ENCODE measurements at places on chromosomes 3 and 15.

DNA sequence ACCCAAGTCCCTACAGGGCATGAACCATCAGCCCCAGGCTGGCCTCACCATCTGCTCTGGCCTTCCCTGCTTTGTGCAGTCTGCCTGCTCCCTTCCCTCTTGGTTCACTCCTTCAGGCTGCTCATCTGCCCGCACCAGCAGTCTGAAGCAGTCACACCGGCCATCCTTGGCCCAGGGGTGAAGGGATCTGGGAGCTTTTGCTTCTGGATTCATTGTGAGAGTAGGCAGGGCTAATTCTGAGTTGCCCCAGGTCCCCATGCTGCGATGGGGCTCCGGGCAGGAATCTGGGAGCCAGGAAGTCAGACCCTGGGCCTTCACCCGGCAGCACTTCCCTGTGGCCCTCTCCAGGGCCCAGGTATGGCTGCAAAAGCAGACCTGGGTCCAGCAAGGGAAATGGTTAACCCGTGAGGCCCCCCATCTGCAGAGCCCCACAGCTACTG is 99.7 kb downstream of the VGLL4 start:
- DNase-seq = no peak

- DNase-seq = peak; percentile 92
Observed at GRCh38 chr3:160801386-160802118, 45.5 kb downstream of the PPM1L start.

GRCh38 chr3:73529308-73530021 is 95.3 kb downstream of the PDZRN3 start:
- DNase-seq = no peak

DNA sequence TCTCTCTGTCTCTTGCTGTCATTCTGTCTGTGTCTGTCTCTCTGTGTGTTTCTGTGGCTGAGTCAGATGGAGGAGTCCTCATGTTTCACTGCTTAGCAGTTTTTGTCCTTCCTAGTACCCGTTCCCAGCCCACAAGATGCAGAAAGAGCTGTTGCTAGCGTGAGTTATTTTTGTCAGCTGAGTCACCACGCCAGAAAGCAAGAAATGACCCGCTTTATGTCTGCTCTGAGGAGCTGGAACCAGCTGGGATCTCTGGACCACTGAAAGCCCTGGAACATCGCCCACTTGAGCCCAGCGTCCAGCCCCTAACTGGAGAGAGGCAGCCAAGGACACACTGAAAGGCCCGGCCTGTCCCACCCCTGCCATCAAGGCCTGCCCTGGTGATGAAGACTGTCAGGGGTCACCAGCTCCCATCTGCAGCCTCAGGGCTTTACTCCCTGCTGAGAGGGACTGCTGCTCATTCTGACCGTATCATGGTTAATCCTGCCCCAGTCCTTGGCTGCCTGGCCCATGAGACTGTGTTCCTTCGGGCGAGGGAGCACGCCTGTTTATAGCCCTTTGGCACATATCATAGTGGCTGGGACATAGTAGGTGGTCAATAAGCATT is 101.7 kb upstream of the TPM1 start:
- DNase-seq = peak; percentile 89

DNA sequence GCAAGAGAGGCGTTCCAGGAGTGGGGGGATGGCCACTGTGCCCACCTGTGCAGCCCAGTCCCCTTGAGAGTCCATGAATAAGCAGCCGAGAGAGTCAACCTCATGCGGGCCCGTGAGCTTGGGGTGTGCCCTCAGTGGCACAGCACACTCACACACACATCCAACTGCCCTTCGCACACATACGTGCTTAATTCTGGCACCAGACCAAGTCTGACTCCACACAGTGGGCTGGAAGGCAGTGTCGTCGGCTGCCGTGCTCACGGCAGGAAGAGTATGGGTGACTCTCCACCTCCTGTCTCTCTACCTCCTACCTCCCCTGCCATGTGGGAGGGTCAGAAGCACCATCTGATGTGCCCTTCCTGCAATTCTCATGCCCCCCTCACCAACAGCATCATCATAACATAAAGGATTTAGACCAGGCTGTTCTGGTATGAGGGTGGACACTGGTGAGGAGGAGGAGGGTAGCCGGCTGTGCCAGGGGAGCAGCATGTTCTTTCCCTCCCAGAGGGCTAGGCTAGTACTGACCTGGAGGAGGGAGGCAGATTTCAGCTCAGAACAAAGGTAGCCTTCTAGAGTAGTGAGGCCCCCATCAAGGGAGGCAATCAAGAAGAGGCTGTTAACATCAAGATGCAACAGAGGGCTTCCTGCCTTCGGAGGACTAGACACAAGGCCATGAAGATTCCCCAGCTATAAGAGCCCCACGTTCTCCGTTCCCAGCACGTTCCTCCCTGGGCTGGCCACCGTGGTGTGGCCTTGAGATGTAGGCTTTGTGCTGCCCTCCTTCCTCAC is 5.3 kb upstream of the STRA6 start:
- no peak for DNase-seq

DNA sequence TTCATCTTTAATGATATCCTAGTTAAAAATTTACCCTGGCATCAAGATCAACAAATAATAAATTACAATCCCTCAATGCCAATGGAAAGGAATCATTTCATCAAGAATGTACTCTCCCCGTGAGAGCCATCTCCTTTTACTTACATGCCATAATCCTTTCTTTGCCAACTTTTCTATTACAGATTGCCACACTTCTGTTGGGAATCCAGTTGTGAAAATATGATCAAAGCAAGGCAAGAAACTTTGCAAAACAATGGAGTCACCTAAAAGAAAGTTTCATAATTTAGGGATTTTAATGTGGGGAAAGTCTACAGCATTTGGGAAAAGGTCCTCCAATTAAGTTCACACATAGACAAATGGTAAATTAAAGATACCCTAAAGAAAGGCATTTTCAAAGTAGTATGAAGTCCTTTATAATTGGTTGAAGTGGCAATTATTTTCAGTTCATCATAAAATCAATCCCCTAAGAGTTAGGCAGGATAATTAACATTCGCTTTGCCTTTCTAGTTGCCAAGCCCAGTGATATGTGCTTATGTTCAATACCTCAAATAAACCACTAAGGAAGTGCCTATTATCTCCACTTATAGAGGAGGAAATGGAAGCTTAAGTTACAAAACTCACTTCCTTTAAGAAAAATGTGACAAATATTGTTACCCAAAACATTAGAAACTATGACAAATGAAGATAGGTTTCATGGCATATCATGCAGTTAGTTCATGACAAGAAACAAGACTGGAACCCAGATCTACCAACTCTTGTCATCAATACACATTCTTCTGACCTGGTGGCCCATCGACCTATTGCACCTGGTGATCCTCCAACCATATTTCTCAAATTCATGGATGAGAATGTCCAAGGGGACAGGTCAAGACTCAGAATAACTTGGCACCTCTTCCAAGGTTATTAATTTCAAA is 49.1 kb downstream of the TRANK1 start:
- peak; percentile 54 for DNase-seq

- no peak for DNase-seq
Observed at GRCh38 chr3:53936347-53936746, 44.7 kb upstream of the SELENOK start.

DNA sequence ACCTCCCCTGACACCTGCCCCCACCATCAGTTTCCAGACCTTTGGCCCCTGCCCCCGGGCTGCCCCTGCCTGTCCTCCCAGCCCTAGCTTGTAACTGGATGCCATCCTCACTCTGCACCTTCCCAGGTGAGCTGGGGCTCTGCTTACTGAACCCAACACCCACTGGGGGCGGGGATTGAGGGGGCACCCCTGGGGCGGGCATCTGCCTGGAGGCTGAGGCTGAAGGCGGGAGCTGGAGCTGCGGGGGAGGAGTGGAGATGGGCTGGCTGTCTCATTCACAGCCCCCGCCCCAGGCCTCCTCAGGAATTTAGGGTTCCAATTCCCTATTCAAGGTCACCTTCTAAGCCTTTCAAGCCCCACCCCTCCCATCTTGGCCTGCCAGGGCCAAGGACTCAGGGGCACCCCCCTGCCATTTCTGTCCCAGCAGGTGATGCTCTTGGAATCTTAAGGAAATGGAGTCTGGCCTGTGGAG is 17.7 kb downstream of the PIF1 start:
- DNase-seq = no peak

DNA sequence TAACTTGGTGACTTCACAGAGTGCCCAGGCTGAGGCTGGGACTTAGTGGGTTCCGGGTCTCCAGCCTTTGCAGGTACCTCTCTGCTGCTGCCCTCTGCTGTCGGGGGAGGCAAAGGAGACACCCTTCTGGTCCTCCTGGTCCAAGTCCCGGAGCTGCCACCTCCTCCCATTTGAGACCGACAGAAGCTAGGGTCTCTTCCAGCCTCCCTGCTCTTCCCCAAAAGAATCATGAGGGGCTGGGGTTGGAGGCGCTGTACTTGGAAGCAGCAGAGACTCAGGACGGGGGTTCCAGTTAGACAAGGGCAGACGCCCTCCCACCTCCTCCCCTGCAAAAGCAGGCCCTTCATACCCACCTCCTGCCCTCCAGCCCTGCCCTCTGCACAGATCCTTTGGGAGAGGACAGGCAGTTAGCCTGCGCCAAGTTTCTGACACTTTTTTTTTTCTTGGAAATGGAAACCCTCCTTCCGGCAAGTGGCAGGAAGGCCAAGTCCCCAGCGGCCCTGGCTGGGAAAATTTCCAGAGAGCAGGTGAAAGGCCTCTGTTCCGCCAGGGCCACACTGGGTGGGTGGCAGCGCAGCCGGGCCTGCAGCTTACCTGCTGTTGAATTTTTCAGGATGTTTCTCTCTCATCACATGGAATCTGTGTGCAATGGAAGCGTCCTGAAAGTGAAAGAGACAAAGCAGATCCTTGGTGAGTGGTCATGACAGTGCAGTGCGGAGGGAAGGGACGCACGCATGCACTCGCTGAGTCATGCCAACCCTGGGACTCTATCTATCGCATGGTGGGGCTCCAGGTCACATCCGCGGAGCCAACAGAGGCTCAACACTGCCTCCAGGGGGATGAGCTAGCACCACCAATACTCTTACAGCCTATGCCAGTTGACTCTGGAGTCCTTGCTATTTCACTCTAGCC is 119.9 kb downstream of the DGKG start:
- peak; percentile 96 for DNase-seq

- peak; percentile 52 for DNase-seq
Observed at GRCh38 chr3:177777699-177778098, 580.4 kb upstream of the TBL1XR1 start.

DNA sequence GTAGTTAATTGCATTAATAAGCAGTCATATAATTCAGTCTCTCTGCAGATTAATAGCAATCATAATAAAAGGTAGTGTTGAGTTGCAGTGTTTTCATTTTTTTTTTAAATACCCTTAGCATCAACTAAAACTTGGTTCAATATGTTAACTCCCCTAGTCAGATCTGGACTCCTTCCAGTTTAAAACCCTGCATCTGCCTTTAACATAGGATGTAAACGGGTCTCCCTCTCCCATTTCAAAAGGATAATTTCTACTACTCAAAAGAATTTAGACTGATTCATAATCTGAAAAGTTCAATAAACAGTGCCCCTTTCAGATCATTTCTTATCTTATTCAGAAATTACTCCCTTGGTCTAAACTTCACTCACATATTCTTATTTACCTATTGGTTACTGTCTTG is 11.4 kb downstream of the CPOX start:
- DNase-seq = no peak

DNA sequence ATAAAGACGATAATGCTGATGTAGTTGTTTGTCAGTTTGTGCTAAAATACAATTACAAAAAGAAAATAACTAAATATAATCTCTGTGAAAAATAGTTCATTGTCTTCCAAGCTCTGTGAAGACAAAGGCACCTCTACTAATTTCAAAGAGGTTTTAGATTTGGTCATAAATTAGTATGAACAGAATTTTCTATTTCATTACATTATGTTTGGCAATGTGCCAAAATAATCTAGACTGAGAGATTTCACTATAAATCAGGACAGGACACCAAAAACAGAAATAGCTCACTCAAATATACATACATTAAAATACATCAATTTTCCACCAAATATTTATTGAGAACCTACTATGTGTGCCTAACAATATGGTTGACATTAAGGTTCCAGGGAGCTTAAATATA is 264.9 kb upstream of the CCDC54 start:
- DNase-seq = no peak

DNA sequence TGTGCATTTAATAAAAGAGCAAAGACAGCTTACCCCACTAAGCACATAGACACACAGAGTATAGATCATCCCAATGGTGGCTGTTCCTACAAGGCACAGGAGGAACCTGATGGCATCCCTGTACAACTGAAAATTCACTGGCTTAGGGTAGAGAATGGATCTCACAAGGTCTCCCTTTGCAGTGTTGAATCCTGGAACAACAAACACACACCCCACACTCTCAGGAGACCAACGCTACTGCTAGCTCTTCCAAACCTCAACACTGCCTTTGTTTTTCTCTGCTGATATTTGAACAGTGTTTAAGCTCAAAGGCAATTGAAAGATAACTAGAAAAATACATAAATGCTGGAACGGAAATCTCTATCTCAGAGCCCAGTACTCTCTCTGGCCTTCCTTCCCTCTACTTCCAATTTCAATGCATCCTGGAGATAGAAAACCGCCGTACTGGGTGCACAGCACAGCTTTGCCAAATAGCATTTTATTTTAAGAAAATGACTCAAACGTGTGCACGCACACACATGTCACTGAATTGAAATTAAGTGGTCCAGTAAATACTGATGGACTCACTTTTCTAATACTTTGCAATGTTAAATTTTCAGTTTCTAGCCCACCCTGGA is 87.5 kb upstream of the ATP13A5 start:
- no peak for DNase-seq

- DNase-seq = peak; percentile 27
Observed at GRCh38 chr3:58044691-58045483, 36.7 kb downstream of the FLNB start.

- no peak for DNase-seq
Observed at GRCh38 chr3:50653937-50654595, 20.7 kb upstream of the DOCK3 start.

GRCh38 chr15:94000606-94001005 is 230.8 kb upstream of the MCTP2 start:
- DNase-seq = no peak

GRCh38 chr3:11140030-11140712 is 14.1 kb upstream of the HRH1 start:
- DNase-seq = peak; percentile 55

All from suppressor macrophage treated with lipopolysaccharide for 4 hours (primary cell).